ENCODE measurements at places on chromosomes 4 and X. TPM values are rescaled to one million over a fixed set of nuclear protein-coding genes. Genes with fewer than 3 reads are reported as not detected.

ADH6 gene
- not detected for total RNA-seq

GLOD5 gene
- not detected for total RNA-seq

ANXA10 gene
- total RNA-seq, result 0.85 TPM

EOLA1 gene
- total RNA-seq, result 11.3 TPM

CACNA1F gene
- not detected for total RNA-seq

CT45A10 gene
- total RNA-seq, result not detected

CPLX1 gene
- total RNA-seq, result 0.47 TPM

ADGRG2 gene
- total RNA-seq, result 0.09 TPM

GPC3 gene
- total RNA-seq, result not detected

SSX3 gene
- not detected for total RNA-seq

USP17L21 gene
- total RNA-seq, result not detected

PRPS2 gene
- total RNA-seq, result 31.1 TPM

GYPE gene
- total RNA-seq, result not detected

MAGEA2B gene
- not detected for total RNA-seq

PLXNA3 gene
- 8.3 TPM for total RNA-seq

ARHGEF9 gene
- 4.8 TPM for total RNA-seq

PAGE3 gene
- not detected for total RNA-seq

FOXO4 gene
- 5.3 TPM for total RNA-seq

MUC7 gene
- not detected for total RNA-seq

RAB41 gene
- not detected for total RNA-seq

ASB11 gene
- 0.09 TPM for total RNA-seq

FAM241A gene
- 9.7 TPM for total RNA-seq

SPANXN1 gene
- not detected for total RNA-seq

IL21 gene
- total RNA-seq, result not detected

SYNPO2 gene
- total RNA-seq, result 0.85 TPM

DRP2 gene
- 0.47 TPM for total RNA-seq

AMOT gene
- total RNA-seq, result 2.4 TPM

CXCL8 gene
- total RNA-seq, result 130 TPM

IBSP gene
- total RNA-seq, result not detected

STK32B gene
- total RNA-seq, result 9.8 TPM

TLR1 gene
- 5.4 TPM for total RNA-seq

MOSPD2 gene
- 8.8 TPM for total RNA-seq

RWDD4 gene
- 14.7 TPM for total RNA-seq

GAGE13 gene
- not detected for total RNA-seq

KLF8 gene
- 0.09 TPM for total RNA-seq

F8A2 gene
- not detected for total RNA-seq

MAGEA2 gene
- total RNA-seq, result not detected

HDX gene
- 5.5 TPM for total RNA-seq

SYN1 gene
- total RNA-seq, result 0.09 TPM

SSX1 gene
- total RNA-seq, result not detected

ITIH6 gene
- total RNA-seq, result not detected

GALNTL6 gene
- total RNA-seq, result not detected

TMEM271 gene
- not detected for total RNA-seq

FAAH2 gene
- 0.09 TPM for total RNA-seq

NUDT10 gene
- 0.94 TPM for total RNA-seq

SPIN2A gene
- total RNA-seq, result 0.19 TPM

DSPP gene
- total RNA-seq, result not detected

FGG gene
- total RNA-seq, result not detected

SEC24D gene
- 60.1 TPM for total RNA-seq
